ENCODE measurements at places on chromosomes 16 and 17.

DNA sequence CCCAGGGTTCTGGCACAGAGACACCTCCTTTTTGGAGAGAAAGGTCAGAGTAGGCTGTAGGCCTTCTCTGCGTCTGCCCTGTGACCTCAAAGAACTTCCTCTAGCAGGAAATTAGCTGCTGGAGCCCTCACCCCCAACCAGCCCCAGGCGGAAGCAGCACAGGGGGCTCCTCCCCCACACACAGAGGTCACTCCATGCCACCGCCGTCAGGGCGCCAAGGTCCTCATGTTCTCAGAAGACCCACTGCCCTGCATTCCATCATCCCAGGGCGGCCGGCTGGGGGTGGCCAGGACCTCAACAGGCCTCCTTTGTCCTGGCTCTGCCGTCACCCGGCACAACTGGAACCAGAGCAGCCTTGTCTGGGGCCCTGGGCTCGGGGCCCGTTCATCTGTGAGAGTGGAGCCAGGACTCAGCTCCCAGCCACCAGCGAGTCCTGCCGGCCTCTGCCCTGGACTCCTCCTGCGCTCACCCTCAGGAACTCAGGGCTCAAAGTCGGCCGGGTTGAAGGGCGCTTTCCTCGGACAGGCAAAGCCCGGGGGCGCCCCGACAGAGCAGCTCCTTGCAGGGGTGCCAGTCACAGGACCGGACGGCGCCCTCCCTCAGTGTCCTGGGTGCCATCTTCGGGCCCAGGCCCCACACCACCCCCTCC lies 1.2 kb downstream of the TMC6 start:
- DNase-seq = peak; percentile 74

GRCh38 chr17:77609553-77610517 lies 348.7 kb upstream of the TNRC6C start:
- peak; percentile 75 for DNase-seq

GRCh38 chr17:74467221-74467951 lies 952 bp downstream of the CD300A start:
- no peak for DNase-seq

- DNase-seq = no peak
These were observed 26.4 kb downstream of the ARHGAP44 start for GRCh38 chr17:12815642-12816141.

DNA sequence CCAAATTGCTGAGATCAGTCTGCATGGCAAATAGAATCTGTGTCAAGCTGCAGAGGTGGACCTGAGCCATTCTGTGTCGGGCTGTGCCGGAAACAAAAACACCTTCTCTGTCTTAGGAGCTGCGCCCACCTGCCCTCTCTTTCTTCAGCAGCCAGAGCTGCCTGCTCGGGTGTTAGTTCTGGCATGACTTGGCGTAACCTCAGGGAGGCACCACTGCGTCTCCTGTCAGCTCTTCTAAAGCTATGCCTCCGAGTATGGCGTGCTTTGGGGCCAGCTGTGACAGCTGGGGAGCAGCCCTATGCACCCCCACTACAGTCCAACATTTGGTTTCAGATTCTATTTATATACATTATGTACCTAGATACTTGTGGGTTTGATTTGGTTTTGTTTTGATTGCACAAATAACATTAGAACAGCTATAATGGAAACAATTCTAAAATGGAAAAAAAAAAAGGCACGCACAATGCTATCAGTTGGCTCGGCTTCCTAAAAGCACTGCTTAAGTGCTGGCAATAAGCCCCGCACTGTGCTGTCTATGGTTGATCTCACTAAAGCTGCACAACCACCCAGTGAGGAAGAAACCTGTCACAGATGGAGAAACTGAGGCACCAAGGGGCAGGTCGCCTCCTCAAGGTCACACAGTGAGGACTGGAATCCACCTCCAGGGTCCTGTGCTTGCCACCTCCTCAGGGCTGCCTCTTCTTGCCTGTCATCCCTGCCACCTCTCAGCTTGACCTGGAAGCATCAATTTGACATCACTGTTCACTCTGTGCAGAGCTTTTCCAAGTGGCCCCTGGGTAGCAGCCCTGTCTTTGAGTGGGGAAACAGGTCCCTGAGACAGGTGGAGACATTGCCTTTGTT lies 18.7 kb upstream of the ADGRG1 start:
- peak; percentile 51 for DNase-seq

Data from CD4-positive, alpha-beta T cell treated with Interleukin-15 for 4 hours (primary cell).